Keratinocyte (primary cell): ENCODE measurements at places on chromosomes 12 and 14. TPM values are rescaled to one million over a fixed set of nuclear protein-coding genes. Genes with fewer than 3 reads are reported as not detected.

Gene MYF6
- polyA plus RNA-seq: not detected in 3 replicates

Gene SLC6A15
- polyA plus RNA-seq: 7.4 to 18.9 TPM (median 14.0 TPM) in 3 replicates

Gene RHOJ
- polyA plus RNA-seq: 0.24 to 0.46 TPM (median 0.26 TPM) in 3 replicates

- H3K4me3 ChIP-seq: no peak overlapping the region
- no peaks in the 10 kb centered on the region for H3K27me3 ChIP-seq
- H3K36me3 ChIP-seq: no peaks in the 10 kb centered on the region
- H3K27ac ChIP-seq: no peak overlapping the region
- DNase-seq: no peak
Observed at GRCh38 chr12:114866331-114866730, 182.4 kb upstream of the TBX3 start.

DNA sequence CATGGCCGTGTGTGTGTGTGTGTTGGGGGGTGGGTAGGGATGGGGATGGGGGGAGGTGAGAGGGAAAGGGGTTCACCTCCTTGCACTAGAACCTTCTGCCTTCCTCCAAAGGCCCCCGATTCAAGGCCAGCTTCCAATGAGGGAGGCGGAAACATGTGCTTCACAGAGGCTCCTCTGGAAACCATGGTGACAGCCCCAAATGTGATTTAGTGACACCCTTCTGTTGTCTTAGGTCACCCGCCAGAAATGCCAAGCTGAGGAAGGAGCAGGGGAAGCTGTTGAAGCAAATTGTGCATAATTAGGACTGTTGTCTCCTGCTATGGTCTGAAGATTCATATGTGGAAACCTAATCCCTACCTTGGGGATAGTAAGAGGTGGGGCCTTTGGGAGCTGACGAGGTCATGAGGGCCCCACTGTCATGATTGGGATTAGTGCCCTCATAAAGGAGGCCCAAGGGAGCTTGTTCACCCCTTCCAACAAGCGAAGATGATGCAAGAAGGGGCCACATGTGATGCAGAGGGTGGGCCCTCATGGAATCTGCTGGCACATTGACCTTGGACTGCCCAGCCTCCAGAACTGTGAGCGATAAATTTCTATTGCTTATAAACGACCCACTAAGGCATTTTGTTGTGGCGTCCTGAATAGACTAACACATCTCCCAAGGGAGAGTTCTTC is 95.2 kb downstream of the AACS start:
- H3K27me3 ChIP-seq: no peaks in the 10 kb centered on the region
- no peaks in the 10 kb centered on the region for H3K36me3 ChIP-seq
